ENCODE measurements at places on chromosomes 16 and 17.

DNA sequence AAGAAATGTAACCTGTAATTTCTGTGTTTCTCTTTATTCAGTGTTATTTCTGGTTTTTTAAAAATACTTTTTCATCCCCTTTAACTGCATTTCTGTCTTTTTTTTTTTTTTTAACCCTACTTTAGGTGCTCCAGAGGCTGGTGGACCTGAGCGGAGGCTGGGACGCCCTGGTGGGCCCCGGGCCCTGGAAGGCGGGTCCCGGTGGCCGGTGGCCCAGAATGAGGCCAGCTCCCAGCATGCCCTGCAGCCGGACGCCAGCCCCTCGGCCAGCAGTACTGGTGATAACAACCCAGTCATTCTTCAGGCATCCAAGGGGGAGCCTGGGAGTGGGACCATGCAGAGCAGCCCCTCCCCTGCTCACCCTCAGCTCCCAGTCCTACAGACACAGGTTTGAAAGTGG, 1.5 kb downstream of the SRCAP start:
- DNase-seq: no peak

DNA sequence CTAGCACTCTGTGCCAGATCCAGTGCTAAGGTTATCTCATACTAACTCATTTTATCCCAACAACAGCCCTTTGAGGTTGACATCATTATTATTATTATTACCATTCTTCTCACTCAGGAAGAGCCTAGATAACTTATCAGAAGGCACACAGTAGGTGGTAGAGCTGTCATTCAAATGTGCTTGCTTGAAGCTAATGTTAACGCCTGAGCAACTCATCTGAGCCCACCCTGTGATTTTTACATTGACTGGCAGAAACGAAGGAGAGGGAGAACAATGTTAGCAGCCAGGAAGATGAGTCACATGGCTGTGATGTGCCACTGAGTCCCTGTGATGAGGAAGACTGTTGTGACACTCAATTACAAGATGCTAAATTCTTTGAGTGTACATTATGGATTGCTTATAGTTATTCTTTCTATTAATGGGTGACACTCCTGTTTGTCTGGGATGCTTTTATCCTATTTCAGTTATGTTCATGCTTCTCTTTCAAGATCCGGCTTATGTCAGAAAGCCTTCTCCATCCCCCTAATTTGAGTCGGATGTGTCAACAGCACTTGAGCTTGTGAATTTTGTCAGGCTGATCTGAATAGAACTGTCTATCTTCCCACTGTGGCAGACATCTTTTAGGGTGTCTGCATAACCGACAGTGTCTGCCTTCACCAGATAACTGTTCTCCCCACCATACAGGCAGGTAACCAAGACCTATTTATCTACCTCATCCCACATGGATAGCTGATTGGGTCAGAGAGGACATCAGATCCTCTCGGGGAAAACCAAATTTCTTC, 426.4 kb downstream of the CA10 start:
- DNase-seq: no peak

DNA sequence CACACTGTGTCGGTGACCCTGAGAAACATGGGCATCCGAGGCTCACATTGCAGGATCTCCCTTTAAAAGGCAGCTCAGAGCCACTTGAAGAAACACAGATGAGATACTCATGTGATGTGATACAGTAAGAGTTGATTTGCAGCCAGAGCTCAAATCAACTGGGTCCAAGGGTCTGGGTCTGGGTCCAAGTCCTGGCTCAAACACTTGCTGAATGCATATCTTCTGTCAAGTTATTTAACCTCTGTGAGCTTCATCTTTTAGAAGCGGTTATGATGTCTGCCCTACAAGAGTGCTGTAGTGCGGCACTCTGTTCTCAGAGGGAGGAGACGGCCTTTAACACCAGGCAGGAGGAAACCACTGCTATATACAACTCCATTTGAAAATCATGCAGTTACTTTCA, 6.4 kb downstream of the KRT38 start:
- DNase-seq: no peak

DNA sequence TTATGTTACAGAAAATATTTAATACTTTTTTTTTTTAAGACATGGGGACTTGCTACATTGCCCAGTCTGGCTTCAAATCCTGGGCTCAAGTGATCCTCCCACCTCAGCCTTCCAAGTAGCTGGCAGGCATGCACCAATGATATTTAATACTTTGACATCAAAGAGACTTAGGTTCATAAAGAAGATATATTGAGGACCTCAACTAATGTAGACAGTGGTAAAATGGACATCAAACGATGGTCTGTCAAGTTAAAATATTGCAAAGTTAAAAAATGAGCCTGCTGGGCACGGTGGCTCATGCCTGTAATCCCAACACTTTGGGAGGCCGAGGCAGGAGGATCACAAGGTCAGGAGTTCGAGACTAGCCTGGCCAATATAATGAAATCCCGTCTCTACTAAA, 8.7 kb downstream of the TEFM start:
- no peak for DNase-seq

DNA sequence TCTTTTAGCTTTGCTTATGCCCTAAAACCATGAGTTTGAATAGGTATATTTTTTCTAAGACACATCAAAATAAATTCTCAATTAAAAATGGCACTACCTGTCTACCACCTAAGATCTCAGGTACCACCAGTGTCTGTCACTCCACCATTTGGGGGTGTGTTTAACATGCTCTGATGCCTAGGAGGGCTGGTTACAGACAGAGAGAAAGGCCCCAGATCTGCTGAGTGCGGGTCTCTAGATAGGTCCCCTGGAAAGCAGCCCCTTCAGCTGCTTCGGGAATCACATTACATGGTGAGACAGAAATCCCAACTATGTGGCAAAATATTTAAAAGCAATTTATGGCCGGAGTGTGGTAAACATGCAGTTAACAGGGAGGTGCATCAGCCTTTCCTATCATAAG, 653 bp upstream of the VAC14 start:
- no peak for DNase-seq

DNA sequence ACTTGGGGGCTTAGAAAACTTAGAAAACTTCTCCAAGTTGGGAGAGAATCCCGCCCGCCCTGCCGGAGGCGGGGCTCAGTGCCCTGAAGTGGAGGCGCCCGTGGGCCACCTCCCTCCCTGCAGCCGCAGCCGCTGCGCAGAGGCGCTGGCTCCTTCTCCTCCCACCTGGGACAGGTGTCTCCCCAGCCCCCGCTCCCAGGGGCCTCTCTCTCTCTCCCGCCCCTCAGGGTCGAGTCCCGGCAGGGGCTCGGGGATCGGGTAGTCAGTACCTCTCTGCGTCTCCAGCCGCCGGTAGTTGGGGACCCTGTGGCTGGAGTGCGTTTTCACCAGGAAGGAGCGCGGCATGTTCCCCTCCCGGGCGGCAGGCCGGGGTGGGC, 257 bp downstream of the SNAI3 start:
- no peak for DNase-seq

DNA sequence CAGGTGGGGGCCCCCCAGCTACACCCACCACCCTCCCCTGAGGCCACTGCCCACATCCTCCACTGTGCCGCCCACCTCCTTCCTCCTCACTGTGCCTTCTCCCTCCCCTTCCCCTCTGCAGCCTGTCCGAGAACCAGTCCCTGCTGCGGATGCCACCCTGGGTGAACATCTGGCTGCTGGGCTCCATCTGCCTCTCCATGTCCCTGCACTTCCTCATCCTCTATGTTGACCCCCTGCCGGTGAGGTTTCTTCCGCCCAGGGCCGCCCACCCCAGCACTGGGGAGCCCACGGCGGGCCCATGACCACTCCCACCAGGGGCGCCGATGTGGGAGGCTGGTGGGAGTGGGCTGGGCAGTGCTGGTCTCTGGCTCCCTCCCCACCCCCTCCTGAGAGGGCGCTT, 22.1 kb downstream of the RABEP2 start:
- no peak for DNase-seq

GRCh38 chr17:4945176-4945943, 3.0 kb downstream of the PFN1 start:
- DNase-seq: peak; percentile 50

- no peak for DNase-seq
These were observed 21.6 kb upstream of the CDH1 start for GRCh38 chr16:68715471-68715870.

DNA sequence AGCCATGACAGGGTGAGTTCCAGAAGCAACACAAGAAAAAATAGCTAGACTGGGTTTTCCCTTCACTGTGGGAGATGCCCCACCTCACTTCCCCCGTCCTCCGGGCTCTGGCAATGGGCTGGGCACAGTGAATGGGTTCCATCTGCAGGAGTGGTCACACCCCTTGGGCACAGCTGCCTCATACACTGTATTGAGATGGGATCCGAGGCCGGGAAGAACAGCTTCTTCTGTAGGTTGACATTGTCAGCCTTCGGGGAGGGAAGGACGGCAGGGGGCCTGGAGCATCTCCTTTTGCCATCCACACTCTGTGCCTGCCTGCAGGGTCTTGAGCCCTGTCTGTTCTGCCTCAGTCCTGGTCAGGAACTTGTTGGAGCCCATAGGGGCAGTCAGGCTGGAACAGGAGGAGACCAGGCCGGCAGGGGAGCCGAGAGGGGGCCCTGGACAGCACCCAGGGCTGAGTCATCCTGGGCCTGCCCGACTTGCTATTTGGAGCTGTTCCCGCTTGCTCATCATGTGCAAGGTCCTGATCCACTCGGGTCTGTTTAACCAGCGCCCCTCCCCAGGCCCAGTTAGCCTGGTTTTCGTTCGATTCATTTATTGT, 286.7 kb downstream of the SEC14L1 start:
- DNase-seq: no peak

GRCh38 chr17:60314423-60314822, 77.5 kb downstream of the USP32 start:
- DNase-seq: no peak

DNA sequence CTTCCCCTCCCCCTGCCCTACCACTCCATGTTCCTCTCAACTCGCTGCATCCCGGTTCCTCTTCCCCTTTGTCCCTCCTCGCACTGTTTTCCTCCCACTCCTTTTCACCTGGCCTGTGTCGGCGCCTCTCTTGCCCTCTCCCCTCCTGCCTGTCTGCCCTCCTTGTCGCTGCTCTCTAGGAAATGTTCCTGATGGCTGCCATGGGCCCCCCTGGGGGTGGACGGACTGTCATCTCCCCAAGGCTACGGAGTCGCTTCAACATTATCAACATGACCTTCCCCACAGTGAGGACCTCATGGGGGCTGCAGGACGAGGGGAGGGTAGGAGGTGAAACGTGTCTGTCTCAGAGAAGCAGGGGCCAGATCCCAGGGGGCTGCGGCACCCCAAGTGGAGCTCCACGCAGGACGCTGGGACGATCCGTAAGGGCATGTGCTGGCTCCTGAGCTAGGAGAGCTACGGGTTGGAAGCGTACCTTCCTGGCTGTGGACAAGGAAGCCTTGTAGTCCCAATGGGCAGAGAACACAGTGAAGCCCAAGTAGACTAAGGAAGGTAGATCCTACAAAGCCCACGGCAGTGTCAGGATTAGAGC, 39.8 kb upstream of the KDM6B start:
- DNase-seq: no peak

DNA sequence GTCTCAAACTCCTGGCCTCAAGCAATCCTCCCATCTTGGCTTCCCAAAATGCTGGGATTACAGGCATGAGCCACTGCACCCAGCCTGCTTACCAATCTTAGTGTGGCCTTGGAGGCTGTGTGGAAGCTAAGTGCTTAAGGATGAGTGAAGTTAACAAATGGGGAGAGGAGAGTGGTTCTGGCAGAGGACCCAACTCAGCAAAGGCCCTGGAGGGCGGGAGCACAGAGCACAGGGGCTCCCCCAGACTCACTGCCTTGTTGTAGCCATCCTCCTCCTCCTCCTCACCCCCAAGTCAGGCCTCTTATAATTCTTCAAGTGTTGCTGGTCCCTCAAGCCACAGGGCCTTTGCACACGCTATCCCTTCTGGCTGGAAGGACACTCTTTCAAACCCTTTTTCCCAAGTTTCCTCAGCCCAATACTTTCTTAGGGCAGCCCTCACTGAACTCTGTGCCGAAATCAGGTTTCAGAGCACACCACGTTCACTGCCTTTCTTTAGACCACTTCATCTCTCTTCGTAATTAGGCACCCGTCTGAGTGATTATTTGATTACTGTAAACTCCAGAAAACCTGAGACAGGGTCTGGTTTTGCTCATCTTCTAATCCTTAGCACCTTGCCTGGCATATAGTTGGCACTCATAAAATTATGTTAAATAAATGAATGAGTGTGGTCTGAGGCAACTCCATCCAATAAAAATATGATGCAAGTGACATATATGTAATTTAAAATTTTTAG, 23.4 kb downstream of the NGFR start:
- DNase-seq: no peak

DNA sequence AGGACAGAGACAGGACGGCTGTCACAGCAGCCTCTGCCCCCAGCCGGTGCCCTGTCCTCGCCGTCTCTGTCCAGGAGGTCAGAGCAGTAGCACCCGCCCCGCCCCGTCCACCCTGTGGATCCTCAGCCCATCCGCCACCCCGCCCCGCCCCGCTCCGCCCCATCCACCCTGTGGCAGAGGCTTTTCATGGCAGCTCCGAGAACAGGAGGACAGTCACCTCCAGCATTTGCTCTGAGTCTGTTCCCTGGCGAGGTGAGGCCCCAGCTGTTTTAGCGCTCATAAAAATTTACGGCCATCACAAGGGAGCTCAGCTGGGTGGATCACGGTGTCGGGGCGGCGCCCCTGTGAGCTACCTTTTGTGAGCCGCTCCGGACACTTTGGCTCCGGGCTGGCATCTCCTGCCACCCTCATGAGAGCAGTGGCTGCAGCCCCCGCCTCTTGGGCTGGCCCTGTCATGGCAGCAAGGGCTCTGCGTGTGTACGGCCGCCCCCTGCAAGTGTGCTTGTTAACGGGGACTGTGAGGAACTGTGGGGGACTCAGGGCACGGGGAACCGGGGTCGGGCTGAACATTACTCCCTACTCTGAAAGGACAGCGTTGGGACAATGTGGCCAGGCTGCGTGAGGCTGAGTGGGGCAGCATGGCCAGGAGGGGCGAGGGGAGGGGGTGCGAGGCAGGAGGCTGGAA, 32.3 kb upstream of the GNG13 start:
- DNase-seq: no peak

- no peak for DNase-seq
These were observed 44.9 kb upstream of the RASD1 start for GRCh38 chr17:17540935-17541639.

- no peak for DNase-seq
These were observed 30.5 kb downstream of the KSR1 start for GRCh38 chr17:27486741-27487140.

GRCh38 chr16:80389338-80389737, 151.5 kb upstream of the DYNLRB2 start:
- DNase-seq: no peak

- DNase-seq: no peak
These were observed 25.8 kb upstream of the CLEC18A start for GRCh38 chr16:69925311-69925710.

GRCh38 chr17:73165616-73166404, 1.0 kb downstream of the SSTR2 start:
- DNase-seq: peak; percentile 53

GRCh38 chr17:35257208-35257659, 14.4 kb downstream of the SLFN5 start:
- no peak for DNase-seq

DNA sequence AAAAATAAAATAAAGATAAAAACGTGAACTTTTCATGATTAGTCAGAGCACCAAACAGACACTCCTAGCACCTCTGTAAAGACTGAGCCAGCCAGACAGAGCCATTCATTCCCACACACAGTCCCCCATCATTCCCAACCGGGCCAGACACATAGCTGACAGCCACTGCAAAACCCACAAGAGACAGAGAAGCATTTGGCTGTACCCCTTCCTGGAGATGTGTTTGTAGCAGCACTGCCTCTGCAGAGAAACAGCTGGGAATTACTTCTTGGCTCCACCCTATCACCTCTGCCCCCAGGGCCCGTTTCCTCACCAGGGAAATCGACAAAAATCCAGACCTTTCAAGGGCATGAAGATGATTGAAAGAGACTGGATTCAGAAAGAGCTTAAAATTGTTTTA, 46.4 kb downstream of the MYH11 start:
- DNase-seq: no peak

- DNase-seq: peak; percentile 63
These were observed at the start of gene CSNK2A2 for GRCh38 chr16:58198022-58198683. TSS of gene CSNK2A2 (minus strand) at chr16:58198106. CDS start at chr16:58197736, 370 bp downstream.

Data from WERI-Rb-1 (cell line).